ENCODE measurements at places on chromosomes 6 and 20.

DNA sequence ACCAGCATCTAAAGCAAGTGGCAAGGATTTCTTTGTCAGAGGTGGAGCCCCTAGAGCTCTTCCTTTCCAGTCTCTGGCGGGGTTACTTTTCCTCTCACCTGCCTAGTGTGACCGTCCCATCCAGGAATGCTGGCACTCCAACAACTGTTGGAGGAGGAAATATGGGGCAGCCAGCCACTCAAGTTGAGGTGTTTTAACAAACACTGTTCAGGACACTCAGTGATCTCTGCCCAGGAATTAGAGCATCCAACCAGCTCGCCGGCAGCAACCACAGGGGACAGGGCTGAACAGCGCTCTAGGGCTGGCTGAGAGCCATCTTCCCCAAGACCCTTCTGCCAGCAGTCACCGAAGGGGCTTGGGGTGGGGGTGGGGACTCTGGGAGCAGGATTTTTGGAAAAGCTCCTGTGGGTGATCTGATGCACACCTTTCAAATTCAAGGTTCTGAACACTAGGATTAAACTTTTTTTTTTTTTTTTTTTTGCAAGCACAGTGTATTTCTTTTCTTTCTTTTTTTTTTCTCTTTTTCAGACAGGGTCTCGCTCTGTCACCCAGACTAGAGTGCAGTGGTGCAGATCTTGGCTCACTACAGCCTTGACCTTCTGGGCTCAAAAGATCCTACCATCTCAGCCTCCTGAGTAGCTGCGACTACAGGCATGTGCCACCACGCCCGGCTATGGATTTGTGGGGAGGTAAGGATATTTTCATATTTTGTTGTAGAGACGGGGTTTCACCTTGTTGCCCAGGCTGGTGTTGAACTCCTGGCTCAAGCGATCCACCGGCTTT, 28.4 kb upstream of the KCNK16 start:
- DNase-seq, result no peak

- DNase-seq, result no peak
Observed at GRCh38 chr6:126551832-126552231, 211.9 kb downstream of the CENPW start.

DNA sequence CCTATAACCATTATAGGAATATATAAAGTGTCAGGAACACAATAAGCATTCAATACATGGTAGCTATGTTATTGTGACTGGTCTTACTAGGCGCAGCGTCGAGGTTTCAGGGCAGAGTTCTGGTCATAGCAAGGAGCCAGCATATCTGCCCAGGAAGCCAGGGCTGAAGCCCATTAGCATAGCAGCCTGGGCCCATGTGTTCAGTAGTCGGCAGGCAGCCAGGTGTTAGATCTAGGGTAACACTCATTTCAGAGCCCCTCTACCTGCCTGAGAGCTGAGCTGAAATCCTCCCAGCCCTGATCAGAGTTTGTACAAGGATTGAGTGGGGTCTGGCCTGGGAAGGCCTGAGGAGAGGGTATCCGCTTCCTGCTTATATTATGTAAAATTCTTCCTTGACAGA, 32.1 kb downstream of the C20orf173 start:
- no peak for DNase-seq

DNA sequence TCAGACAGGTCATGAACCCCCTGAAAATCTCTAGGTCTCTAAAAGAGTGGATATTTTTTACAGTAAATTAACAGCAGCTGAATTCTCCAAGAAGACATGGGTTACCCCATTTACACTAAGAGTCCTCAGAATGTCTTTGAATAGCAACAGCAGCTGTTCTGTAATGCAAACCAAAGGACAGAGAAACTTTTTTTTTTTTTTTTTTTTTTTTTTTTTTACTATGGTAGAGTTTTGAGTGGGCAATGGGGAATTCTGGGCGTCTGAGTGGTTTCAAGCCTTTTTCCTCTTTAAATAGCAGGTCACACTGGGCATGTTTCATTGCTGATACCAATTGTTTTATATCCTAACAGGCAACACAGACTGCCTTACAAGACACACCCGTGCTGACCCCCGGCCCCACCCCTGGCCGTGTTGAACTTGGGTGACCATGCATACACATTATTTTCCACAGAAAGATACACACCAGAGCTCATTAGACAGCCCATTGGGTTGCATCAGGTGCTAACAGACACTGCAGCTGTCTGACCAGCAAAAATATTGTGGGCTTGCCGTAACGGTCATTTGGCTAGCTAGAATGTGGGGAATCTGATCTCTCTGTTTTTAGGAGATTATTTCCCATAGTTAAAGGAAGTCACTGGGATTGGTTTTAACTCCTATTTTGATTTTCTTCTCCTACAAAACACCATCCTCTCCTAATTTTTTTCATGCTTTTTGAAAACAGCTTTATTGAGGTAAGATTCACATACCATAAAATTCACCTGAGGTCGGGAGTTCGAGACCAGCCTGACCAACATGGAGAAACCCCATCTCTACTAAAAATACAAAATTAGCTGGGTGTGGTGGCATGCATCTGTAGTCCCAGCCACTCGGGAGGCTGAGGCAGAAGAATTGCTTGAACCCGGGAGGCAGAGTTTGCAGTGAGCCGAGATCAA, 26.7 kb upstream of the IRF4 start:
- no peak for DNase-seq

DNA sequence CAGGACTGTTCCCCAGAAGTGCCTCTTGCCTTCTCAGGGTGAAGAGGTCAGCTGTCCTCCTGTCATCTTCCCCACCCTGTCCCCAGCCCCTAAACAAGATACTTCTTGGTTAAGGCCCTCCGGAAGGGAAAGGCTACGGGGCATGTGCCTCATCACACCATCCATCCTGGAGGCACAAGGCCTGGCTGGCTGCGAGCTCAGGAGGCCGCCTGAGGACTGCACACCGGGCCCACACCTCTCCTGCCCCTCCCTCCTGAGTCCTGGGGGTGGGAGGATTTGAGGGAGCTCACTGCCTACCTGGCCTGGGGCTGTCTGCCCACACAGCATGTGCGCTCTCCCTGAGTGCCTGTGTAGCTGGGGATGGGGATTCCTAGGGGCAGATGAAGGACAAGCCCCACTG, 9.8 kb downstream of the PI16 start:
- DNase-seq, result no peak

- no peak for DNase-seq
Observed at GRCh38 chr20:18166241-18166881, 28.7 kb downstream of the KAT14 start.

- no peak for DNase-seq
Observed at GRCh38 chr6:100701728-100702127, 179.4 kb downstream of the ASCC3 start.

GRCh38 chr6:163460307-163460782, 45.8 kb downstream of the QKI start:
- no peak for DNase-seq

GRCh38 chr6:99613409-99613704, 6.7 kb downstream of the PRDM13 start:
- DNase-seq, result peak; percentile 69

DNA sequence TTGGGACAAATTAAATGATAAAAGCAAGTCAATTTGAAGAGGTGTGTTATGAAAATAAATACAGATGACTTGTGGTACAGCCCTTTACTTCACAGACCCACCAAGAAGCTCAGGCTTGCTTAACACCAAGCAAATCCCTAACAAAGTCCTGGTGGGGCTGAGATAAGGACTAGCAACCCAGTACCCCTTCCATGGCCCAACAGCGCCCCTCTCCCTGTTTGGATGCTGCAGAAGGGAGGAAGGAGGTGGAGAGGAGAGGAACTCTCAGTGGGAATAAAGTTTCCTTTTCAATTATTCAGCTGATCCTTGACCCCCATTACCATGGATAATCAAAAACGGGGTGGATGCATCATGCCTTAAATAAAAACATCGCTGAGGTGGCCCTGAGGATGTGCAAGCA, 4.5 kb upstream of the ZNF831 start:
- peak; percentile 12 for DNase-seq

DNA sequence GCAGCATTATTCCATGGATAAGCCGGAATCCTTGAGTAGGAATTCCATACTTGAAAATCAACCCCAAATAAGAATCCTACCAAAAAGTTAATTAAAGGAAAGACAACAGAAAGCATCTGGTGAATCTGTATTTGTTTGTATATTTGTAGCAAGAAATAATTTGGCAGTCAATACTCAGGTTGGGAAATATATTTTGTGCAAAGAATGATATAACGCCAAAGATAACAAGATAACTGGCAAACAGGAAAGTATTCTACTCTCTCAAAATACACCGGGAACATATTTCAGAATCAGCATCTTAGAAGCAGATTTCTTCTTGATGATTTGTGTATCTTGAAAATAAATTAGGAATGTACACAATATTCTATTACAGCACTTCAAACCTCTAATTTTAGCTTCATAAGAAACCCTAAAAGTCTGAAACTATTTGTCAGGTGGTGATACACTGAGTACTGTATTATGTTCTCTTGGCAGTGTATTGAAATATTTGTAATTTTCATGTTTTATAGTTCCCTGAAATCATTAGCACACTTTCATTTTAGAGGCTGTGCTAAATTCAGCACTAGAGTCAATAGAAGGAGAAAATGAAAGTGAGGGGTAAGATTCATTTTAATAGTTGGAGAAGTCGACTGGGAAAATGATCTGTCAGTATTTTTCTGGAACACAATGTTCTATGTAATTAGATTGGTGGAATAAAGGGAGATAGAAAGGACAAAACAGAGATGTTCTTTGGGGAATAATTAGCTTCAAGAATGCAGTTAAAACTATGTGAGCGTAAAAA, 879.7 kb upstream of the GJE1 start:
- no peak for DNase-seq

- DNase-seq, result peak; percentile 68
Observed at GRCh38 chr6:117919775-117920729, 13.0 kb downstream of the SLC35F1 start.

GRCh38 chr6:146184701-146185100, 155.8 kb downstream of the GRM1 start:
- DNase-seq, result no peak

- DNase-seq, result no peak
Observed at GRCh38 chr6:107712237-107712664, 111.9 kb downstream of the SCML4 start.

- DNase-seq, result no peak
Observed at GRCh38 chr20:60254901-60255411, 296.7 kb downstream of the CDH26 start.
